ENCODE measurements at places on chromosomes 2 and 18. TPM values are rescaled to one million over a fixed set of nuclear protein-coding genes. Genes with fewer than 3 reads are reported as not detected.

DNA sequence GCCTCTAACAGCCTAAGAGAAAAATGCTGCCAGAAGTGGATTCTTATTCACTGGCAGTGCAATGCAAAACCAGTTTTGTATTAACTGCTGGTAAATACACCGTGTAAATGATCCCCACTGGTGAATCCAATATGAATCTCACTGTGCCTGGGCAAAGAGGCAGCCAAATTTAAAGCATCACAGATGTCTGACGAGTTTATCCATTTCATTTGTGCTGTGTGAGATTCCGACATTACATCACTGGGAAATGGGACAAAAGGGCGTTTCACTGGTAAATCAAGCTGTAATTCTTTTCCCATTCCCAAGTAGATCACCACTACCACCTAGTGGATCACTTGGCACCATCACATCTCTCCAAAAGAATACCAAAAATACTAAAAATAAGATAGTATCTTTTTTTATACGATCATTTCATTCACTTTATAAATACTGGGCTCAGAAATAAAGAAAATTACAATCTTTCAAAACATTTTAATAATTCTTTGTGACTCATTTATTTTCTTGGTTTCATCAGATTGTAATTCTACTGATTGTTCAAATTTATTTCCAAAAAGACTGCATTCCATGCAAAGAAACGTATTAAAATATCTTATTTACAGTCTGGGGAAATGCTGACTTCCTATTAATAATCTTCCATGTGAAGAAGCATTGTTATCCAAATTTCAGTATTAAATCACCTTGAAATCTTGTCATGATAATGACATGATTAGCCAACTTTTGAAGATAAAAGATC lies 125.6 kb downstream of the GRB14 start:
- DNase-seq = no peak

The BOK gene
- polyA plus RNA-seq = 15.4 TPM

- DNase-seq = no peak
These were observed 91.9 kb upstream of the KLHL29 start for GRCh38 chr2:23293063-23293462.

The NLRC4 gene
- not detected for polyA plus RNA-seq

GRCh38 chr2:215403441-215404347 lies 32.2 kb downstream of the FN1 start:
- no peak for DNase-seq

DNA sequence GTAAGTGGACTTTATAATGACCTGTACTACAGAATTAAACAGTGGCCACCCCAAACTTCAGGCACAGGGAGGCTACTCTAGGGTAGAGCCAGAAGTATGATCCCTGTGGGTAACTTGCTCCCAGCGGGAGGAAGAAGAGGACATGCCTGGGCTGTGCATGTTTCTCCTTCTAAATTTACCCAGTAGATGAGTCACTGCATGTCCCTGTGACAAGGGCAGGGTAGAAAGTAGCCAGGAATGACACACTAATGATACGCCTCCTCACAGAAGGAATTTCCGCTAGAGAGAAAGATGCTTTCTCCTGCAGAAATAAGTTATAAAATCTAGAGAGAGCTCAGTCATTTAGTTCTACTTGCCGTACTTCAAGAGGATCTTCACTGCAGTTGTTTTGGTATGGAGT lies 7.5 kb downstream of the ACYP2 start:
- peak; percentile 41 for DNase-seq
